Liver (tissue), 10 donors: ENCODE measurements at places on chromosomes 12 and 14. TPM values are rescaled to one million over a fixed set of nuclear protein-coding genes. Genes with fewer than 3 reads are reported as not detected.

Gene TAC3
- polyA plus RNA-seq = not detected

Gene FZD10
- polyA plus RNA-seq = 0.02 TPM

Gene ITPR2
- polyA plus RNA-seq = 19.2 TPM

Gene TOMM20L
- not detected for polyA plus RNA-seq

Gene TAS2R42
- polyA plus RNA-seq = not detected

Gene DNAI7
- polyA plus RNA-seq = 0.07 TPM

Gene SIX4
- polyA plus RNA-seq = 0.08 TPM

Gene TMEM229B
- 1.5 TPM for polyA plus RNA-seq

Gene RPS6KL1
- 1.9 TPM for polyA plus RNA-seq

Gene TRHDE
- not detected for polyA plus RNA-seq

Gene NRXN3
- 0.07 TPM for polyA plus RNA-seq

Gene MMP14
- polyA plus RNA-seq = 0.86 TPM

Gene CISTR
- not detected for polyA plus RNA-seq

Gene ST8SIA1
- 0.02 TPM for polyA plus RNA-seq

Gene IL22
- not detected for polyA plus RNA-seq

Gene PRKAG1
- polyA plus RNA-seq = 15.5 TPM

Gene SLC8A3
- 0.05 TPM for polyA plus RNA-seq

Gene C14orf119
- 27.1 TPM for polyA plus RNA-seq

Gene SUPT16H
- polyA plus RNA-seq = 19.8 TPM

Gene CPNE6
- polyA plus RNA-seq = 0.05 TPM

Gene DNAJC22
- 22.4 TPM for polyA plus RNA-seq

Gene BCL11B
- polyA plus RNA-seq = 0.04 TPM

Gene GPR135
- 0.22 TPM for polyA plus RNA-seq

Gene TCTN2
- polyA plus RNA-seq = 0.38 TPM

Gene KRT4
- polyA plus RNA-seq = 0.23 TPM

Gene LMO3
- 0.13 TPM for polyA plus RNA-seq
